ENCODE measurements at places on chromosomes 1 and 21. TPM values are rescaled to one million over a fixed set of nuclear protein-coding genes. Genes with fewer than 3 reads are reported as not detected.
A peak's percentile ranks its signal among the peaks of the same experiment; 100 is the strongest.

Gene ALPL
- 7.1 TPM for total RNA-seq

Gene KRTAP19-8
- total RNA-seq, result not detected

Gene ANKRD35
- total RNA-seq, result 0.56 TPM

Gene OR2T8
- not detected for total RNA-seq

Gene ERG
- 30.4 TPM for total RNA-seq

DNA sequence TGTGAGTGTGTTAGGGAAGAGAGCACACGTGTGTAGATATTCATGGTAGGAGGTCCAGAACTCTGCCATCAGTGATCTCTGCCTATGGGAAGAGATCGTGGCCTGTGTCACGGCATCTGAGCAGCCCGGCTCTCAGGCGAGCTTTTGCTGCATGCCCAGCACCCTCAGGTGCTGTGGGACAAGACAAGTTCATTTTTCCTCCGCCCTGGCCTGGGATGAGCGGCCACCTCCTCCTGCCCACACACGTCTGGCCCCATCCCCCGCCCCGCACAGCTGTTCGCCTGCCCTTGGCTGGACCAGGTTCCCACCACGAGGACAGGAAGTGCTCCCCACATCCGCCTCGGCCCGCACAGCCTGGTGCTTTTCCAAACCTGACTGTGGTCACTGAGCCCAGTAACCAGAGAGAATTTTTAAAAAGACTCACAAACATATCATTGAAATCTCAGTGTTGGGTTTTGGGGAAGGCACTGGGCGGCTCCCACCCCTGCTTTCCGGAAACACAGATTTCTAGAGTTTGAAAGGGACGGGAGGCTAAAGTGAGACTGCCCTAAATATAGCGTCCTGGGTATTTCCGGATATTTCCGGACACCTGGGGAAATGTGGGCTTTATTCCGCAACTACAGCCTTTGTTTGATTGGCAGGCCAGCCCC lies 18.0 kb downstream of the BMP8A start:
- DNase-seq, result peak; percentile 44

- DNase-seq, result no peak
Observed at GRCh38 chr1:87521452-87521851, 192.8 kb downstream of the LMO4 start.

DNA sequence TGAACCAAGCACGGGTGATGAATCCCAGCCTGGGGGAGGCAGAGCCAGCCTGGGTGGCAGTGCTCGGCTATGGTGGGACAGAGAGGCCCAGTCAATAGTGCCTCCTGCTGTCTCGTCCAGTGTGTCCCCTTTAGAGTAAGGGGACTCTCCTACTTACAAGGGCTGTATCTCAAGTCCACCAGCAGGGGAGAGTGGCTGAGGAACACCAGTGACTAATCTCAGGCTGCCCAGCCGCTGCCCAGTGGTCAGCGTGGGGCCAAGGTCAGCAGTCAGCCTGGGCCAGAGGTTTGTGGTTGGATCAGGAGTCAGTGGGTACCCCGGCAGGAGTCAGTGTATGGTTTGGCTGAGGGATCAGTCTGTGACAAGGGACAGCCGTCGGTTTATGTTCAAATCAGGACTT lies 109.2 kb upstream of the RUNX3 start:
- no peak for DNase-seq

GRCh38 chr1:162672622-162673260 lies 40.5 kb downstream of the DDR2 start:
- no peak for DNase-seq

- no peak for DNase-seq
Observed at GRCh38 chr21:39288987-39289386, 24.4 kb downstream of the BRWD1 start.

DNA sequence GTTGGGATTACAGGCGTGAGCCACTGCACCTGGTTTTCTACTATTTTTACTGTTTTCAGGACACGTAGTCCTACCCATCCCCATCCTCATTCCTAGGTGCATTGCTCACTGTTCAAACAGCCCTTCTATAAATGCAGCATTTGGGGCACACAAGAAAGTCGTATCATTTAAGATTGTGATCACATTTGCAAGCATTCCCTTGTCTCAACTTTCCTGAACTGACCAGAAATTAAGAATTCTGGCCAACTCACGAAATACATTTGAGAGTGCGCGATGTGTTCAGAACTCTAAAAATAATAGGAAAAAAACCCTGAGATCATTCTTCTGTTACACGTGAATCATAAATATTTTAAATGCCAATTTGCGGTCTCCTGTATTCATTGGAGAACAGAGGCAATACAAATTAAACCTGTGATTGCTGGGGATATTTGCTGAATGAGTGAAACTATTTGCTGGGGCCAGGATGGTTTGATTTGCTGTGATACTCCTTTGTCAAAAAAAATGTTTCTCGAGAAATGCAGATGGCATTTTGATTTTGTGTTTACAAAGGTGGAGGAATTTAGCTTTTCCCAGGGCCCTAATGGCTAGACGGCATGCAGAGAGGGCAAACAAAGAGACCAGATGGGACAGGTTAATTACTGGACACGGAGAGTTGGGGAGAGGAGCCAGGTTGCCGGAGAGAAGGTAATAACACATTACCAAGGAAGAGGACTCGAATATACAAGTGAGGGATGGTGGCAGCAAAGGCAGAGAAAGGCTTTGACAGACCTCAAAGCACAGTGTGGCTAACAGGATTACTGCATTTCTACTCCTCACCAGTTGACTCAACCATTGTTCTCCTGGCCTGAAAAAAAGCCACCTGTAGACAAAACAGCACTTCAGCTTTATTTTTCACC lies 38.4 kb downstream of the STPG1 start:
- DNase-seq, result no peak

DNA sequence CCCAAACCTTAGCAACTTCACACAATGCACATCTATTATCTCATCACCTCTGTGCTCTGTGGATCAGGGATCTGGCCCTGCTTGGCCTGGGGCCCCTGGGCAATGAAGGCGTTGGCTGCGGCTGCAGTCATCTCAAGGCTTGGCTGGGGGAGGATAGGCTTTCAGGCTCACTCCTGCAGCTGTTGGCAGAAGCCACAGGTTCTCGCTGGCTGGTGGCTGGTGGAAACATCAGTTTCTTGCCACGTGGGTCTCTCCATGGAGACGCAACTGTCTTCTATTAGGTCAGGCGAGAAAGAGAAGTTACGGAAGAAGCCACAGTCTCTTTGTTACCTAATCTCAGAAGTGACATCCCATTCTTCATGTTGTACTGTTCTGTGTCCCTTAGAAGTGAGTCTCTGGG lies 3.6 kb upstream of the NPPA start:
- no peak for DNase-seq

- DNase-seq, result no peak
Observed at GRCh38 chr1:85575363-85575995, 5.1 kb upstream of the CCN1 start.

GRCh38 chr1:114258633-114259032 lies 105.0 kb upstream of the SYT6 start:
- no peak for DNase-seq

DNA sequence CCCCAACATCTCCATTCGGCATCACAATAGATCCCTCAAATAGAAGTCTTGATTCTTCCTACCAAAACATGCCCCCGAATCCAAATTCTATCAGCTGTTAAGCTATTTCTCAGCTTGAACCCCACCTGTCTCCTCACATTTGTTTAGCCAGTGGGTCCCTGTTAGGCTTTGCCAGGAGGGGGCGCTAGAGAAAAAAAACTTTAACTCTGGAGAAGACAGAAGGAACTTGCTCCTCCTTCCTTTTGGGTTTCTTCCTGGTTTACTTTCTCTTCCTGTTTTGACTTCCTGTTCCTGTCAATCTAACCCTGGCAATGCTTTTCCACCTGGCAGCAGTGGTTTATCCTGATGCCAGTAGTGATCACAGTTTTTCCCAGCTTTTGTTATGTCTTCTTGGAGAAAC lies 95.6 kb upstream of the KCNK1 start:
- DNase-seq, result no peak
